Panc1 (cell line): ENCODE measurements at places on chromosomes 7 and 10.

DNA sequence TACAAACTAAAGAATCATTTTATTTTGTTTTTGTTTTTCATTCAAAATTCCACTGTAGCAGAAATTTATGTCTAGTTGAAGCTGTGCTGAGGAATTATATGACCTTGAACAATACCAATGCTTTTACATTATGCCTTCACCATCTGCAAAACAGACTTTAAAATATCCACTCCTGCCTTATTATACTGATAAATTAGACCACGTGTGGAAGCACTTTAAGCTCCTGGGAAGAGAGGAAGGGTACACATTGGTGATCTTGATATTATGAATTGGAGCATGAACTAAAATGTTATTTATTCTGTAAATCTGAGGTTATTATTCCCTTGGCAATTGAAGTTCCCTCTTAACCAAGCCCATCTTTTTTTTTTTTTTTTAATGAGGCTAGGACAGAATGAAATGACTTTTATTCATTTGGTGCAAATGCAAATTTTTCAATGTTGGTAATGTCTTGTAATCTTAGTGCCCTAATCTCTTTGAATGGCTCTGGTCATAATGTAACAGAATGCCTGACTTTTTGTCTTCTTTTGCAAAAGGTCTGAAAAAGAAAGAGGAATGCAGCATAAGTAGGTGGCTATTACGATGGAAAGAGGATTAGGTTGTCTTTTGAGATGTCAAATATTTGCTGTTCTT is 139.9 kb upstream of the COBL start:
- no peak for DNase-seq

GRCh38 chr7:26583094-26583648 is 281.2 kb downstream of the SKAP2 start:
- no peak for DNase-seq

- no peak for DNase-seq
These were observed 64.1 kb downstream of the AHR start for GRCh38 chr7:17362439-17363105.

- DNase-seq = no peak
These were observed 54.4 kb downstream of the EBF3 start for GRCh38 chr10:129909531-129910256.

DNA sequence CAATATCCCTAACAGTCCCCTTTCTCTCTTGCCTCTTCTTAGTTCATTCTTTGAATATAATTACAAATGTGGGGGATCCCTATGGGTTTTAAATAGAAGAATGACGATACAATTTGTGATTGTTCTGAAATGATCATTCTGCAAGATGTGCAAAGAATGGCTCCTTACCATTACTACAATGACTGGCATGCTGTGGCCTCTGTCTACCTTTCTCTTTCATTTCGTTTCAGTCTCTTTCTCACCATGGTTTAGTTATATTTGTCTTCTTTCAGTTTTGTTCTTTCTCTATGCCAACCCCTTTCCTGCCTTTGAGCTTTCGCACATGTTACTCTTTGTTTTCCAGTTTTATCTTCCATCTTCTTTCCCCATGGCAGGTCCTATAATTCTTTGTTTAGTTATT is 176.5 kb downstream of the SUGCT start:
- no peak for DNase-seq

- DNase-seq = no peak
These were observed 20.1 kb upstream of the OR6B1 start for GRCh38 chr7:143979998-143980397.

DNA sequence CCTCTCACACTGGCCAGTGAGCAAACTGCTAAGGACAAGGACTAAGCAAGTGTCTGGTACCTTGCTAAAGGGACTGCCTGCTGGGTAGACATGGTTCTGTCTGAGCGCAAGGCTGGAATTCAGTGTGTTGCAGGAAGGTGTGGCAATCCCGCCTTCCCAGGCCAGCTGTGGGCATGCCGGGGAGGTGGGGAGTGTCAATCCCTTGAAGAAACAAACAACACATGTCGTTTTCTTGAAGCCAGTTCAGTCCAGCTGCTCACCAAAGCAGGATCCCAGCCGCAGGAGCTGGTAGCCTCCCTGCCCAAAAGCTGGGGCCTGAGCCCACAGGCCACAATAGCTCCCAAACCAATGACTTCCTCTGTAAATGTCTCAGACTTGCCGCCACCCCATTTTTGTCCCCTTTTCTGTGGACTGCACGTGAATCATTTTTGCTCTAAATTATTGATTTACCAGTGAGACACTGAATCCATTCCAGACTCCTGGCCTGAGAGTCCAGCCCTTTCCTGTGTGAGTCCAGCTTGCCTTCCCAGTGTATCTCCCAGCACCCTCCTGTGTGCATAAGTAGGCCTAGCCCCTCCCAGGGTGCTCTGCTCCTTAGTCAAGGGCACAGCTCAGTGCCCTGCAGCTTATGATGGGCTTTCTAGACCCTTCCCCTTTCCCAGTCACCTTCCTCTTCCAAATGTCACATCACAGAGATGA is 166.8 kb downstream of the RGS10 start:
- DNase-seq = no peak

GRCh38 chr7:8157296-8157695 is 104.7 kb downstream of the ICA1 start:
- no peak for DNase-seq

DNA sequence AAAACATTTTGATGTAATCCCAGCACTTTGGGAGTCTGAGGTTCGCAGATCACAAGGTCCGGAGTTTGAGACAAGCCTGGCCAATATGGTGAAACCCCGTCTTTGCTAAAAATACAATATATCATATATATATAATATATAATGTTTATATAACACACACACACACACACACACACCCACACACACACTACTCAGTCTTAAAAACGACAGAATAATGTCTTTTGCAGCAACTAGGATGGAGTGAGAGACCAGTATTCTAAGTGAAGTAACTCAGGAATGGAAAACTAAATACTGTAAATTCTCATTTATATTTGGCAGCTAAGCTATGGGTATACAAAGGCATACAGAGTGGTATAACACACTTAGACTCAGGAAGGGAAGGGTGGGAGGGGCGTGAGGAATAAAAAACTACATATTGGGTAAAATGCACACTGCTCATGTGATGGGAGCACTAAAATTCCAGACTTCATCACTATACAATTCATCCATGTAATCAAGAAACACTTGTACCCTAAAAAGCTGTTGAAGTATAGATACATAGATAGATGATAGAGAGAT is 231.2 kb upstream of the SEMA3A start:
- DNase-seq = no peak

DNA sequence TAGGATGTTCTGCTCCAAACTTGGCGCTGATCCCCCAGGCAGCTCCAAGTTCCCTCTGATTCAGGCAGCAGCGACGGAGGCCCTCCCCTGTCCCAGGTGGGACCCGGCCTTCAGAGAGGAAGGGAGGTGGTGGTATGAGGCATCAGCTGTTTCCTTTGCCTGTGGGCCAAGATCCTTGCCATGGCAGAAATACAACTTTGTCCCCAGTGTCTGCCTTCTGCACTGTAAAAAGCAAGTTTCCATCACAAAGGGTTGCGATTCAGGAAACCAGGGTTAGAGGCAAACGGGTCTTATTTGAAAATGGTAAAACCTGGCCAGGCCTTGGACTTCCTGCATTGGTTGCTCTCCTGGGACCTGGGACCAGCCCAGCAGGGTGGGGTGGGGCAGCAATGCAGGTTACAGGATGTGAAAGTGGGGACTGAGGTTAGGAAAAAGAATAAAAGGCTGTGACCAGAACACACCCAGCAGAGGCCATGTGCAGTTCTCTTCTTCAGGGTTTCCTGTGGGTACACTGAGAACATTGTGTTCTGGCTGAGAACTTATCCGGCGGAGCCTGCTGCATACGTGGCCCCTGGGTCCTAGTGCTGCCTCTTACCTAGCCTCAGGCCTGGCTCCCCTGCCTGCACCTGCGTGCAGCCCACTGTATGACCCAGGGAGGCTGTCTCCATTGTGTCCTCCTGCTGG is 25.1 kb upstream of the DDIT4 start:
- DNase-seq = no peak

DNA sequence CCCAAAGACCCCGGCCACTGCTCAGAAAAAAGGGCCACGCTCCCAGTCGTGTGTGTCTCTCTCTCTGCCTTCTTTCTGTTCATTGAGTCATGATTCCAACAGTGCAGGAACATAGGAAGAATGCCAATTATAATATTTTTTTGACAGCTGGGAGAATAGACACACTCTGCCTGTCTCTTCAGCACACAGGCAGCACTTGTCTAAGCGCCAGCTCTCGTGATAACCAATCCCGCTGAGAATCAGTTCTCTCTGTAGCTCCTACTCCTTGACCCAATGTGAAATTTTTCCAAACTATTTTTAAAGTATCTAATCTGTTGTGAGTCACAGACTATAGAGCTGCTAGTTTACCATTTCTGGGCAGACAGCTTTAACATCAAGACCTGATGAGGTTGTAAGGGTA is 145.7 kb upstream of the RHEB start:
- DNase-seq = no peak

- no peak for DNase-seq
These were observed 8.8 kb downstream of the BBIP1 start for GRCh38 chr10:110910138-110910537.

- no peak for DNase-seq
These were observed at the start of gene LLCFC1 for GRCh38 chr7:142939226-142939910. Gene LLCFC1 (plus strand): TSS chr7:142939484. CDS start chr7:142939622, 138 bp downstream.

DNA sequence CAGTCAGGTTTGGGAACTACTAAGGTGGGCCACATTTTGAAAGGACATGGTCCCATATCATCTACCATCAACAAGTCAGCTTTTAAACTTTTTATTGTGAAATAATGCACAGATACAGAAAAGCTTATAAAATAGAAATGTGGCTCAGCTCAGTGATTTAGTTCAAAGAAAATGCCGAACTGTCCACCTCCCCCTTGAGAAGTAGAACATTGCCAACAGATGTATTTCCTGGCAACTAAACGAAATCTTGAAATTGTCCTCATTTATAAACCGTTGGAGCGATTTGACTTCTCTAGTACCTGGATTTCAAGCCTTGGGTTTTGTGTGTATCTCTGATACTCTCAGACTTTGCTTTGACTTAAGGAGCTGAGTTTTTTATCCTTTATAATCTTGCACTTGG is 32.7 kb upstream of the SMNDC1 start:
- no peak for DNase-seq
